ENCODE measurements at places on chromosomes 3 and 15.

GRCh38 chr3:42441791-42442190 lies 31.4 kb upstream of the LYZL4 start:
- no peak for DNase-seq

GRCh38 chr3:117814975-117815374 lies 1105.4 kb downstream of the TUSC7 start:
- DNase-seq, result no peak

- no peak for DNase-seq
These were observed 22.2 kb upstream of the RHO start for GRCh38 chr3:129506231-129506742.

GRCh38 chr3:69203631-69204314 lies 81.4 kb upstream of the LMOD3 start:
- no peak for DNase-seq

DNA sequence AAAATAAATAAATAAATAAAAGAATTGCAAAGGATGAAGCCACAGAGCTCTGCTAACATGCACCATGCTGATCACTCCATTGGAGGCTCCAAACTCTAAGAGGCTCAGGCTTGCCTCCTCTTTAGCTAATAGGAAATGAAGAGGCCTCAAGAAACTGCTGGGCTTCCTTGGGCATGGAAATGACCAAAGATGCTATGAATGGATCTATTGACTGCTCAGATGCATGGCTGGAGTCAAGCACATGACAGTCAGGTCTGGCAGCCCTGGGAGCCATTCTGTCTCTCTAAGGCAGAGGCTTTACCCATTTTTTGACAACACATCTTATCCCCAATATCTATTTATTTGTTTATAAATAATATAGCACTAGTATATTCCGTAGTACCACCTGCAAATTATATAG lies 5.3 kb upstream of the LIPC start:
- DNase-seq, result no peak

GRCh38 chr15:52103217-52104207 lies 9.1 kb downstream of the BCL2L10 start:
- no peak for DNase-seq

Data from GM19239 (cell line).